SJSA1 (cell line): ENCODE measurements at places on chromosomes 1 and 21.

DNA sequence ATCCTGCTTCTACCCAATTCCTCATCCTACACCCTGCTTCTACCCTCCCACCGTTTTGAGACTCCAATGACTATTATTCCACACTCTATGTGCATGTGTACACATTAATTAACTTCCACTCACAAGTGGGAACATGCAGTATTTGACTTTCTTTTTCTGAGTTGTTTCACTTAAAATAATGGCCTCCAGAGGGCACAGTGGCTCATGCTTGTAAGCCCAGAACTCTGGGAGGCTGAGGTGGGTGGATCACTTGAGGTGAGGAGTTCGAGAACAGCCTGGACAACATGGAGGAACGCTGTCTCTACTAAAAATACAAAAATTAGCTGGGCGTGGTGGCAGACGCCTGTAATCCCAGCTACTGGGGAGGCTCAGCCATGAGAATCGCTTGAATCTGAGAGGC is 464.8 kb downstream of the PTBP2 start:
- no peak for DNase-seq

- no peak for DNase-seq
These were observed 9.4 kb downstream of the UBASH3A start for GRCh38 chr21:42413093-42413492.

DNA sequence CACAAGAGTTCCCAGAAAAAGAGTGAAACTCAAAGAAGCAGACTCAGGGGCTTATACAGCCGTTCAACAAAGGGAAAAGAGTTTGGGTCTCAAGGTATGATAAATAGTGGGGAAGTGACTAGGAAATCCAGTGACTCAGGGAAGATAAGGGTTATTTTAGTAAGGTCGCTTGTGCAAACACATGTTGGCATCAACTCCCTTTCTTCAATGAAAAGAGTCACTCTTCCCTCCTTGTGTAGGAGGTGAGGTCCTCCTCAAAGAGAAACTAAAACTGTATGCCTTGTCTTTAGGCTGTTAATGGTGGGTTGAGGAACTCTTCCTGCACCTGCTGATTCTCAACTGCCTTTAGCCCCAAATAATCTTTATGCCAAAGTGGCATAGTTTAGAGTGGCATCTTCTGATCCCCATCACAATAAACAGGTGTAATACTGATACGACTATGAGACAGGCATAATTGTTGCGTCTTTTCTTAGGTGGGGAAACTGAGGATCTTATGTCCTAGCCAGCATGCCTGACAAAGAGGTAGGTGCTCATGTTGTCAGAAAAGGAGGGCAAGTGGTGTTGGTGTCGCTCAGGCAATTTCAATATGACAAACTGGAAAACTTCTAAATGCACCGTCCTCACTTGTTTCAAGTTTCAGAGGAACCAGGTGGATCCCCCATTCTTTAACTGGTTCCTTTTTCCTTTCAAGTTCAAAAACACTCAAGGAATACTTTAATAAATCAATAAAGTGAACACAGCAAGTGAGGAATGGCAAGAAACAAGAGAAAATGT is 294.1 kb upstream of the RUNX1 start:
- DNase-seq: no peak

GRCh38 chr1:1626207-1627141 is 5.5 kb upstream of the MMP23B start:
- no peak for DNase-seq

- peak; percentile 31 for DNase-seq
These were observed 46.1 kb downstream of the APP start for GRCh38 chr21:26124421-26124833.

DNA sequence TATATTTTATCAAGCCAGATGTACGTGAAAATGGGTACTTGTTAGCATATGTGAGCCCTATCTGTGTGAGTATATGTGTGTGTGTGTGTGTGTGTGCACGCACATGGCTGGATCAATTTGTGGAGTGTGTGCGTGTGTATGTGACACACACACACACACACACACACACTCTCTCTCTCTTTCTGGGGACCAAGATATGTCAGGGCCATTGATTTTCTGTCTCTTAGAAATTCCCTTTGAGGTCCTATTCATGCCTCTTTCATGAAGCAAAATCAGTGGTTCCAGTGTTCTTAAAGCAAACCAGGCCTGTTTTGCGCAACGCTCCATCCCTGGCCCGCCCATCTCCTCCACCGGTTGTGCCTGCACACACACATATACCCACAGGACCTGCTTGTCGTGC is 90.0 kb downstream of the EPHB2 start:
- DNase-seq: no peak

- DNase-seq: peak; percentile 64
These were observed at the start of gene PROX1 for GRCh38 chr1:213987927-213988506. Gene PROX1, plus strand, starts transcription at chr1:213987973. Its CDS starts 8,563 bp downstream, at chr1:213996536.

GRCh38 chr21:42332557-42333317 is 17.5 kb upstream of the TFF3 start:
- peak; percentile 21 for DNase-seq

DNA sequence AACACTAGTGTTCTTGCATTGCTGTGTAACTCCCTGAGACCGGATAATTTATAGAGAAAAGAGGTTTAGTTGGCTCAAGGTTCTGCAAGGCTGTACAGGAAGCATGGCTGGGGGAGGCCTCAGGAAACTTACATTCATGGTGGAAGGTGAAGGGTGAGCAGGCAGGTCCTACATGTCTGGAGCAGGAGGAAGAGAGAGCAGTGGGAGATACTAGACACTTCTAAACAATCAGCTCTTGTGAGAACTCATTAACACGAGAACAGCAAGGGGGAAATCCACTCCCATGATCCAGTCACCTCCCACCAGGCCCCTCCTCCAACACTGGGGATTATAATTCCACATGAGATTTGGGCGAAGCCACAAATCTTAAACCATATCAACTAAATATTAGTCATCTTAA is 30.1 kb downstream of the RNF2 start:
- no peak for DNase-seq

- DNase-seq: no peak
These were observed 178.3 kb downstream of the ATG4C start for GRCh38 chr1:62962014-62962812.

- no peak for DNase-seq
These were observed 97.5 kb upstream of the ARHGEF16 start for GRCh38 chr1:3356827-3357460.

DNA sequence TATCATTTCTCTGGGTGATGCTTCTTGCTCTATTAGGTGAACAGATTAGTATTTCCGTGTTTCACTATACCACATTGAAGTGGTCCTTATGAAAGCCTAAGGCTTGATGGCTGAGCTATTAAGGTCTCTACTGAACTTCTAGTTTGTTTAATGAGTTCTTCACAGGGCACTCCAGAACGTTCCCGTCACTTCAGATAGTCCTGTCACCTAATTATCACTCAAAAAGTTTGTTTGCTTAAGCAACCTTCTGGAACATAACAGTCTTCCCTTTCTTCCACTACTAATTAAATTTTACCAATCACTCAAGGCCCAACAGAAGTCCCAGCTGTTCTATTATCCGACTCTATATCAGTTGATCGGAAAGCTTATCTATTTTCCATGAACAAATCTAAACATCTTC is 104.6 kb upstream of the ZC3H11B start:
- DNase-seq: no peak

- no peak for DNase-seq
These were observed 148.1 kb downstream of the EIF4G3 start for GRCh38 chr1:21028520-21029145.

- no peak for DNase-seq
These were observed 4.3 kb downstream of the LCK start for GRCh38 chr1:32255072-32256071.
